ENCODE measurements at places on chromosomes 5 and 9. TPM values are rescaled to one million over a fixed set of nuclear protein-coding genes. Genes with fewer than 3 reads are reported as not detected.

DNA sequence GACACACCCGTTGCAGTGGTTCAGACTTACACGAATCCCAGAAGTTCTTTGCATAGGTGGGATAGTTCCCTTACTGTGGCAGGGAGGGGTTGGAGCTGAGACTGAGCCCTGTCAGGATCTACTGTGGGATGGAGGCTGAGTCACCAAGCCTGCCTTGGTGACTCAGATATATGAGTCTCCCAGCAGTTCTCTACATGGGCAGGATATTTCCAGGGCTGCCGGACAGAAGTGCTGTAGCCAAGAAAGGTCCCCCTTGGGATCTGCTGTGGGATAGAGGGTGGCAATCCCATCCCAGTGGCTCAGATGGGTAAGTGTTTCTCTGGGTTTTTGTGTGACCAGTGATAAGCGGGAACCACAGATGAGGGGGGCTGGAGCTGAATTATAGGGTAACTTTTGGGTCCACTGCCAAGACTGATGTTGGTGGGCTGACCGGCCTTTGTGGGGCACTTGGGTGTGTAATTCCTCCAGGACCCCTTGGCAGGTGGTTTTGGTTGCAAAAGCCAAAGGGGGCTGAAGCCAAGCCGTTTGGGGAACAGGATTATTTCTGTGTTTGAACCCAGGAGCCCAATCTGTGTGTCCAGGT, 18.7 kb downstream of the XRCC4 start:
- no peaks in the 10 kb centered on the region for H3K4me1 ChIP-seq
- H3K4me3 ChIP-seq = no peak overlapping the region
- no peak for DNase-seq
- no peaks in the 10 kb centered on the region for H3K36me3 ChIP-seq

Gene GABRA1
- total RNA-seq = not detected

- H3K4me1 ChIP-seq = peaks cover 7% of the 10 kb centered on the region
- H3K36me3 ChIP-seq = no peaks in the 10 kb centered on the region
- H3K4me3 ChIP-seq = no peak overlapping the region
These were observed 9.3 kb downstream of the PBX3 start for GRCh38 chr9:125756518-125756917.

DNA sequence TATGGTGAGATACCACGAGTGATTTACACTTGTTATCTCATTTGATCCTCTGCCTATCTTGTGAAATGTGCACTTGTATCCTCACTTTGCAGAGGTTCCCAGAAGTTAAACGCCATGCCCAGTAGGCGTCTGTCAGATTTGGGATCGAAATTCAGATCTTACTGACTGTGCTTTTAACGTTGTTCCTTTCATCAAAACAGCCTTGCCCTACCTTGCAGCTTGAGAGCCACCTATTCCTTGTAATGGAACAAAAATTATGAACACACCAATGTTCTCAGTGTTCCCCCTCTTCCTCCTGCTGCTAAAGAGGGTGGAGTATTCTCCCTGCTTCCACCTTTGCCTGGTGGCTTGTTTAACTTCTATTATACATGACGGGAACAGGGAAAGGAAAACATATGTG, 257.0 kb downstream of the MSX2 start:
- DNase-seq = no peak
- H3K4me1 ChIP-seq = no peaks in the 10 kb centered on the region
- no peaks in the 10 kb centered on the region for H3K27me3 ChIP-seq
- no peak overlapping the region for H3K4me3 ChIP-seq
- no peak overlapping the region for H3K27ac ChIP-seq

- no peaks in the 10 kb centered on the region for H3K4me1 ChIP-seq
- no peak for DNase-seq
- no peak overlapping the region for H3K4me3 ChIP-seq
- no peak overlapping the region for H3K27ac ChIP-seq
- H3K36me3 ChIP-seq = no peaks in the 10 kb centered on the region
- no peaks in the 10 kb centered on the region for H3K27me3 ChIP-seq
These were observed 42.5 kb downstream of the ITGA2 start for GRCh38 chr5:53031695-53032096.

GRCh38 chr5:150386024-150386855, 26.5 kb downstream of the CD74 start:
- no peak overlapping the region for H3K27ac ChIP-seq
- no peak overlapping the region for H3K4me3 ChIP-seq
- no peaks in the 10 kb centered on the region for H3K27me3 ChIP-seq
- peaks cover 38% of the 10 kb centered on the region for H3K36me3 ChIP-seq

GRCh38 chr9:130681769-130682420, 11.7 kb upstream of the EXOSC2 start:
- peak overlapping the region; percentile 61 for H3K27ac ChIP-seq
- DNase-seq = no peak
- H3K4me1 ChIP-seq = peaks cover 17% of the 10 kb centered on the region
- H3K36me3 ChIP-seq = no peaks in the 10 kb centered on the region

Gene HAVCR2
- 9.4 TPM for total RNA-seq

Gene GABRP
- total RNA-seq = 0.08 TPM

Gene PCDHB9
- 0.09 TPM for total RNA-seq

DNA sequence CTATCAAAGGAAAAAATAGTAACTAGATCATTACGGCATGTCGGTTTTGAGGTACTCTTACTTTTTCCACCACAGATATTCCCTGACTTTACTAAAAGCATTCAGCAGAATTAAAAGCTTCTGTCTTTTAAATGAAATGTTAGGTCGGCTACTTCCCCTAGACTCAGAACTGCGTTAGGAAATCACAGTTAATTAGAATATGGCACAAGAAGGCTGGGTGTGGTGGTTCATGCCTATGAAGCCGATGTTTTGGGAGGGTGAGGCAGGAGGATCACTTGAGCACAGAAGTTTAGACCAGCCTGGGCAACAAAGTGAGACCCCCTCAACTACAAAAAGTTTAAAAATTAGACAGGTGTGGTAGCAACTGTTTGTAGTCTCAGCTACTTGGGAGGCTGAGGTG, 24.4 kb downstream of the CEMIP2 start:
- no peak overlapping the region for H3K27ac ChIP-seq
- H3K36me3 ChIP-seq = peaks cover 44% of the 10 kb centered on the region
- peaks cover 16% of the 10 kb centered on the region for H3K4me1 ChIP-seq
- no peak overlapping the region for H3K4me3 ChIP-seq
- H3K27me3 ChIP-seq = no peaks in the 10 kb centered on the region
- DNase-seq = no peak

All from liver (tissue), 10 donors.